ENCODE measurements at places on chromosomes 13 and 19. TPM values are rescaled to one million over a fixed set of nuclear protein-coding genes. Genes with fewer than 3 reads are reported as not detected.

The C5AR1 gene
- total RNA-seq: 6.3 TPM

- no peak overlapping the region for H3K4me3 ChIP-seq
- no peak for DNase-seq
- no peak overlapping the region for H3K27ac ChIP-seq
- H3K36me3 ChIP-seq: no peaks in the 10 kb centered on the region
- H3K4me1 ChIP-seq: peaks cover 7% of the 10 kb centered on the region
Measured at GRCh38 chr19:51359294-51359693, 6.9 kb downstream of the ETFB start.

The CLDND2 gene
- total RNA-seq: 0.85 TPM

The SOX1 gene
- total RNA-seq: not detected

The TEX26 gene
- not detected for total RNA-seq

- no peaks in the 10 kb centered on the region for H3K36me3 ChIP-seq
- H3K4me3 ChIP-seq: no peak overlapping the region
- H3K27ac ChIP-seq: no peak overlapping the region
- no peaks in the 10 kb centered on the region for H3K27me3 ChIP-seq
- no peak for DNase-seq
Measured at GRCh38 chr19:6067975-6068374, 42.3 kb downstream of the RFX2 start.

- H3K4me3 ChIP-seq: peak overlapping the region; percentile 76
- no peaks in the 10 kb centered on the region for H3K36me3 ChIP-seq
- peak overlapping the region; percentile 95 for H3K27ac ChIP-seq
- peak; percentile 68 for DNase-seq
- H3K4me1 ChIP-seq: peaks cover 8% of the 10 kb centered on the region
Measured at GRCh38 chr19:13154911-13155471, 4.8 kb downstream of the IER2 start.

The C19orf73 gene
- total RNA-seq: 0.54 TPM

DNA sequence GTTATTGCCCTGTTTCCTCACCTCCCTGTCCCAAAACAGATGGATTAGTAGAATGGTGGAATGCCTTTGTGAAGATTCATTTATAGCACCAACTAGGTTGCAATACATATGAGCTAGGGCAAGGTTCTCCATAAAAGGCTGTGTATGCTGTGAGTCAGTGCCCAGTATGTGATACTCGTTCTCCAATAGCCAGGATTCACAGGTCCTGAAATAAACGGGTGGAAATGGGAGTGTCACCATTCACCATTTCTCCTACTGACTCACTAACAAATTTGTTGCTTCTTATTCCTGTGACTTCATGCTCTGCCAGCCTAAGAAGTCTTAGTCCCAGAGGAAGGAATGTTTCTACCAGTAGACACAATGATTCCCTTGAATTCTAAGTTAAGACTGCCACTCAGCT, 1745.4 kb downstream of the SLITRK1 start:
- DNase-seq: no peak
- no peak overlapping the region for H3K27ac ChIP-seq
- H3K4me1 ChIP-seq: no peaks in the 10 kb centered on the region
- H3K36me3 ChIP-seq: no peaks in the 10 kb centered on the region

GRCh38 chr13:77230560-77230959, 96.3 kb downstream of the MYCBP2 start:
- H3K27me3 ChIP-seq: no peaks in the 10 kb centered on the region
- no peak overlapping the region for H3K27ac ChIP-seq
- H3K4me1 ChIP-seq: no peaks in the 10 kb centered on the region
- H3K4me3 ChIP-seq: no peak overlapping the region

The MISP gene
- total RNA-seq: not detected

GRCh38 chr19:4342314-4342614, 1.1 kb upstream of the MPND start:
- no peaks in the 10 kb centered on the region for H3K27me3 ChIP-seq
- H3K27ac ChIP-seq: peak overlapping the region; percentile 86
- H3K4me3 ChIP-seq: peak overlapping the region; percentile 85
- H3K4me1 ChIP-seq: peaks cover 14% of the 10 kb centered on the region
- DNase-seq: no peak

DNA sequence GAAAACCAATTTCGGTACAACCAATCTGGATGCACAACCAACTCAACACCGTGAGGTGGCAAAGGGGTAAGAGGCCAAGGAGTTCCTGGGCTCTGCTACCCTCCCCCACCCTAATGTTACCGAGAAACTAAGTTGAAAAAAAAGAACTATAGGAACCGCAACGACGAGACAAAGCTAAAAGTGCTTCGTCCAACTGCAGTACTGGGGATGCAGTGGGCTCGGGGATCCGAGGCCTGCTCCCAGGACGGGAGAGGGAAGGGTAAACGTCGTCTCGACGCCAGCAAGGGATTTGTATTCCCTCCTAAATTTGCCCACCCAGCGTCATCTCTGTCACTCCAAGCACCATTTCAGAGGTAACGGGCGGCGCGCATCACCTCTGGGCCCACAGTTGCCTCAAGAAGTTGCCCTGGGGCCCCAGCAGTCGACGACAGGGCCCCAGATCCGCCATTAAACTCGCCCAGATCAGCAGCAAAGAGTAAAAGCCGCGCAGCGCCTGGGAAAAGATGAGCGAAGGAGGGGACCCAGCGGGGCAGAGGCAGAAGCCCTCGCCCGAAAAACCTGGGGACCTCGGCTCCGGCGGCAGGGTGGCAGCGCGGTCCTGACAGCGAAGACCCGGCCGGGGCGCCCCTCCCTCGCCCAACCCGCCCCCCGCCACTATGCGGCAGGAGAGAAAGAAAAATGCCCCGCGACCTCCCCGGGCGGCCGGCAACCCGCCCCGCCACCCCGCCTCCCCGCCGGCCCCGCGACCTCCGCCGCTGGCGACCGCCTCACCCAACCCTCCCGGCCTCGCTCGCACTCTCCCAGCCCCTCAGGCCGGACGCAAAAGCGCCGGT, 752 bp downstream of the ZMYM5 start:
- peak; percentile 34 for DNase-seq
- peaks cover 10% of the 10 kb centered on the region for H3K36me3 ChIP-seq
- H3K4me3 ChIP-seq: peak overlapping the region; percentile 79

DNA sequence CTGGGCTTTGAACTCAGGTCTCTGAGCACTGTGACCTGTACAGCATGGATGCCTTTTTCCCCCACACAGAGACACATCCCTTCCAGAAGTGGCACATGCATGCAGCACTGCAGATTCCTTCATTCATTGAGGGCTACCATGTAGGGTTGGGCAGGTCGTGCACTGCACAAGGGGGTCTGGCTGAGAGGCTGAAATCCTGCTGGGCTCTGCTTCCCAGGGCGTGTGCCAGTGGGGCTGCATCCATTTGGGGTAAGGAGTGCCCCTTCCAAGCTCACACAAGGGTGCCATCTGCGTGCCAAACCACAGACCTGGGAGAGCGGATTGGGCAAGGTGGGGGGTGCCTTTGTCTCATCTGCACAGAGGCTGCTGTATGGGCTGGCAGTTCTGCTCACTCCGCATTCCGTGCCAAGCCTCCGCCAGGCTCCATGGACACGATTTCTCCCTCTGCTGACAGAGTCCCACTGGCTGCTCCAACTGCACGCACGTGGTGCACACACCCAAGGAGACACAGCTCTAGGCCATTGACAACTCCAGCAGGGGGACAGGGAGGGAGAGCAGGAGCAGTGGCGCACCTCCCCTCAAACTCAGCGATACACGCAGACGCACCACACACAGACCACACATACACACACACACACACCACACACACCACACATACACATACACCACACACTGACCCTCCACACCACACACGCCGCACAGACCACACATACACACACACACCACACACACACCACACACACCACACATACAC, 4.5 kb upstream of the SHISA7 start:
- H3K27ac ChIP-seq: no peak overlapping the region
- H3K4me1 ChIP-seq: peaks cover 6% of the 10 kb centered on the region
- no peak overlapping the region for H3K4me3 ChIP-seq
- no peak for DNase-seq
- peaks cover 66% of the 10 kb centered on the region for H3K27me3 ChIP-seq

DNA sequence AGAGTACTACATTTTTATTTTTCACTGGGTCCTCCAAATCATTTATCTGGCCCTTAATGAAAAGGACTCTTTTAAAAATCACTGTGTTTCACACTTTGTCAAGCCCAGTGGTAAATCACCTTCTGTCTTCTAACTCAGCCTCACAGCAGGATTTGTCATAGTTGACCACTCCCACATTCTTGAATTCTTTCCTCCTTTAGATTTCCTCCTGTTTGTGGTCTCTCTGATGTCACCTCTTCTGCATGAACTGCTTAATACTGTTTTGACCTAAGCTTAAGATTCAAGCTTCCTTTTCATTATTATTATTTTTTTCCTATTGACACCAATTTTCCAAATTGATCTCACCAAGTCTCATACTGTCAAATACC, 899.8 kb upstream of the MIR17HG start:
- H3K27me3 ChIP-seq: no peaks in the 10 kb centered on the region
- H3K36me3 ChIP-seq: no peaks in the 10 kb centered on the region
- H3K4me3 ChIP-seq: no peak overlapping the region
- DNase-seq: no peak
- no peaks in the 10 kb centered on the region for H3K4me1 ChIP-seq

DNA sequence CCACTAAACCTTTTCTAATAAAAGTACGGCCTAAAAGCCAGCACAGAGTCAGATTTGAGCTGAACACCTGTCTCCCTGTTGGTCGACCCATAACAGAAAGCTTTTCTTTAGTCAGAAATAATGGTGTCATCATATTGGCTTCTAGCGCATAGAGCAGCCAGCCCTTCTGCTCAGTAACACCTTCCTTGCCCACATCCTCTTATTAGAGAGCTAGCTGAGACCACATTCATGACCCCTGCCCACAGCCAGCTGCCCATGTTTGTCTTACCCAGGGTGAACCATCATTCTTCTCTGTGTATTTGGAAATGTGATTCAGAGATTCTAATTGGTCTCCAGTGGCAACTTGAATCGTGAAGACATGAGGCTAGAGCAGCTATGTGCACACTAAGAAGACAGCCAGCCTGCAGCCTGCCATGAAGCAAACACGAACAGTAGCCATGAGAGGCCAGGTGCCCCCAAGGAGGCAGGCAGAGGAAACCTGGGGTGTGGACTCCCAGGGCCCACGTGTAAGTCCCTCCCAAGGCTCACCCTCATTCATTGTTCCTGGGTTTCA, 82.3 kb upstream of the PDCD5 start:
- no peaks in the 10 kb centered on the region for H3K4me1 ChIP-seq
- H3K4me3 ChIP-seq: no peak overlapping the region
- H3K36me3 ChIP-seq: no peaks in the 10 kb centered on the region

DNA sequence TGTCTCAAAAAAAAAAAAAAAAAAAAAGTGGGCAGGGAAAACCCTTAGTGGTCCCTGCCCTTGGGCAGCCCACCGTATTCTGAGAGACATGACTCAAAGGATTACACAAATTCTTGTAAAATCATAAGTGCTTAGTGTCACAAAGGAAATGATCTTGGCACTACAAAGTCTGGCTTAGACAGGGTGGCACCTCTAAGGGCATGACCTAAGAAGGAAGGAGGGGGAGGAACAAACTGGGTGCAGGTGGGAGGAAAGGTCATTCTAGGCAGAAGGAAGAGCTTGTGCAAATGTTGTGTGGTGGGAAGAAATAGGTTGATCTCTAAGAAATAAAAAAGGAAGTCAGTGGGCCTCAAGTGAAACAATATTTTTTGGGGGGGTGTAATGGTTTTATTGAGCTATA, 10.4 kb downstream of the PNPLA6 start:
- H3K4me1 ChIP-seq: no peaks in the 10 kb centered on the region
- DNase-seq: no peak
- peaks cover 4% of the 10 kb centered on the region for H3K36me3 ChIP-seq
- no peaks in the 10 kb centered on the region for H3K27me3 ChIP-seq
- no peak overlapping the region for H3K27ac ChIP-seq
- no peak overlapping the region for H3K4me3 ChIP-seq

DNA sequence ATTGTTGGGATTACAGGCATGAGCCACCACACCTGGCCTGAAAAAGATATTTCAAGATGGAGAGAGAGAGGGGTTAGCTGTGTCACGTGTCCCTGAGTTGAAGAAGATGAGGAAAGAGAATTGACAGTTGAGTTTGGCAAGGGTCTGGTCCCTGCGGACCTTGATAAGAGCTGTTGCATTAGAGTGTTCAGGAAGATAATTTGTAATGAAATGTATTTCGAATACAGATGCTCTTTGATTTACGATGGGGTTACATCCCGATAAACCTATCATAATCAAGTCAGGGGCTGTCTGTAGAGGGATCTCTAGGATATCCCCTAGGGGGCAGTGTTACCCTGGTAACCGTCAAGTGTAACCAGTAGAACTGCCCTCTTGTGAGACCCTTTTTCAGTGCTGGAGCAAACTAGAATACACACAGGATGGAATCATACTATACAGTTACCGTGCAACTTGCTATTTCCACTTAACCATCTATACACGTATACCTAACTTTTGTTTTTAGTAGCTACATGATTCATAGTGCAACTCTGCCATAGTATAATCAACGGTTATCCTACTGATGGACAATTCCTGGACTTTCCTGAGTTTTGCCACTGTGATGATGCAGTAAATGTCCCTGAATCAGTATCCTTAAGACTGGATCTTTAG, 1.5 kb upstream of the ELOF1 start:
- H3K4me3 ChIP-seq: peak overlapping the region; percentile 85
- no peak overlapping the region for H3K27ac ChIP-seq
- DNase-seq: no peak
- no peaks in the 10 kb centered on the region for H3K27me3 ChIP-seq
- H3K4me1 ChIP-seq: peaks cover 23% of the 10 kb centered on the region

DNA sequence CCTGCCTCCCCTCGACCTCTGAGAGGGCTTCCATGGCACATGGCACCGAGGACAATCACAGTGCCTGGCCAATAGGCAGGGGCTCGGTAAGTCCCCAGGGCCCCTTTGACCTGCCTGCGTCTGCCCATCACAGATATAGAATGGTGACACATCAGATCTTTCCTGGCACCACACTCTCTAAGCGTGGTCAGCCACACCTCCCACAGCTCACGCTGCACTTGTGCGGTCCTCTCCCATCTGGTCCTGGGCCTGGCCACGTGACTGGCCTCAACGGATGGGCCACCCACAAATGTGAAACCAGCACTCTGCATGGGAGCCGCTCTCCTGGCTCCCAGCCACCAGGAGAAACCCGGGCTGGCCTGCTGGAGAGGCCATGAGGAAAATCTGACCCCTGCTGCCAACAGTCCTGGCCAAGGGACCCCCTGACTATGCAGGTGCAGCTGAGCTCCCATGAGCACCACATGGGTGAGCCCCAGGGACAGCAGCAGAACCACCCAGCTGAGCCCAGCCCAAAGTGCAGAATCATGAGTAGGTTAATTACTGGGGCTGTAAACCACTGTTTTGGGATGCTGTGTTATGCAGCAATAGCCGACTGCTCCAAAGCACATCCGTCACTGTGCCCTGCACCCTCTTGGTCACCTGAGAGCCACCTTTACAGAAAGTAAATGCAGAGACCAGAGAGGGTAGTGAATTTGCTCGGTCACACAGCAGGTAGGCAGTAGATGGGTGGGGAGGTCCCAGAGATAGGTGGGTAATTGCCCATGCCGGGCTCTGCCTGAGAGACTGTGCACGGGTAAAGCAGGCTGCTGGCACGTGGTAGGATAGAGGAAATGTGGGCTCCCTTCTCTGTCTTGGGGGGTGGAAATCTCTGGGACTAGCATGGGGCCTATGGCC, 9.7 kb upstream of the MEF2B start:
- H3K36me3 ChIP-seq: peaks cover 2% of the 10 kb centered on the region
- no peaks in the 10 kb centered on the region for H3K4me1 ChIP-seq
- DNase-seq: no peak
- H3K4me3 ChIP-seq: no peak overlapping the region
- no peaks in the 10 kb centered on the region for H3K27me3 ChIP-seq

GRCh38 chr13:89465366-89465765, 1794.2 kb downstream of the SLITRK5 start:
- H3K4me3 ChIP-seq: no peak overlapping the region
- DNase-seq: no peak
- H3K27me3 ChIP-seq: no peaks in the 10 kb centered on the region
- no peaks in the 10 kb centered on the region for H3K36me3 ChIP-seq
- H3K4me1 ChIP-seq: no peaks in the 10 kb centered on the region

GRCh38 chr13:93771782-93772181, 545.2 kb downstream of the GPC6 start:
- no peaks in the 10 kb centered on the region for H3K4me1 ChIP-seq
- no peak overlapping the region for H3K4me3 ChIP-seq
- H3K27ac ChIP-seq: no peak overlapping the region
- H3K27me3 ChIP-seq: no peaks in the 10 kb centered on the region
